ENCODE measurements at places on chromosomes 4 and X. TPM values are rescaled to one million over a fixed set of nuclear protein-coding genes. Genes with fewer than 3 reads are reported as not detected.

DNA sequence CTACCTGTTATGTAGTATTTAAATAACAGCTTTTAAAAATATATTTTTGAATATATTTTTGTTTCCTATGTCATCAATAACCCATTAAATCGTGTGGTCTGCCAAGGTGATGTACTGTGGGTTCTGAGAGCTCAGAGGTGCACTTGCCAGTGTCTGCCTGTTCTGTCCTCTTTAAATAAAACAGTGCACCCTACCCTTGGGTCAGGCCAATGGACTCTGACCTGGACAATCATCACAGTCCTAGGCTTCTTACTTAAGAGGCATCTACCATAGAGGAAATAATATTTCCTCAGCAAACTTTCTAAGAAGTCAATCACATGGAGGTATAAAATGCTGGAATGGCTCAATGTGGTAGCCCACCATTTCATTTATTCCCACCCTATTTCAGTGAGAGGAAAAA, 26.0 kb upstream of the LHFPL1 start:
- no peak for DNase-seq

DNA sequence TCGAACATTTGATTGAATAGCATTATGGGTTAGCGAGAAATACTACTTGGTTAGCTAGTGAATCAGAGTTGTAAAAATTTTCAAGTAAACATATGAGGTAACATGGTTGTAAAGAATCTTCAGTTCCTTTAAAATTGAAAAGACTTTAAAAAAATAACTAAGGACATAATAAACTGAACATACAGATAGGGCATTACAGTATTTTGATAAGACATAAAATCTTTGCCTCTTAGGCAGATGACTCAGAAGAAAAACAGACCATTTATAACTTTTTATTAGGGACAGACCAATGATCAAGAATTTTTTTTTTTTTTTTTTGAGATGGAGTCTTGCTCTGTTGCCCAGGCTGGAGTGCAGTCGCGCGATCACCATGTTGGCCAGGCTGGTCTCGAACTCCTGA, 43.1 kb downstream of the PNMA5 start:
- DNase-seq = no peak

USP17L27 gene
- total RNA-seq = not detected

CXorf66 gene
- not detected for total RNA-seq
